Pulmonary artery endothelial cell (primary cell): ENCODE measurements at places on chromosomes 3 and 15.

- no peak for DNase-seq
Observed at GRCh38 chr15:48647962-48648361, 2.5 kb upstream of the FBN1 start.

GRCh38 chr3:99949956-99950670 is 132.5 kb downstream of the CMSS1 start:
- no peak for DNase-seq

DNA sequence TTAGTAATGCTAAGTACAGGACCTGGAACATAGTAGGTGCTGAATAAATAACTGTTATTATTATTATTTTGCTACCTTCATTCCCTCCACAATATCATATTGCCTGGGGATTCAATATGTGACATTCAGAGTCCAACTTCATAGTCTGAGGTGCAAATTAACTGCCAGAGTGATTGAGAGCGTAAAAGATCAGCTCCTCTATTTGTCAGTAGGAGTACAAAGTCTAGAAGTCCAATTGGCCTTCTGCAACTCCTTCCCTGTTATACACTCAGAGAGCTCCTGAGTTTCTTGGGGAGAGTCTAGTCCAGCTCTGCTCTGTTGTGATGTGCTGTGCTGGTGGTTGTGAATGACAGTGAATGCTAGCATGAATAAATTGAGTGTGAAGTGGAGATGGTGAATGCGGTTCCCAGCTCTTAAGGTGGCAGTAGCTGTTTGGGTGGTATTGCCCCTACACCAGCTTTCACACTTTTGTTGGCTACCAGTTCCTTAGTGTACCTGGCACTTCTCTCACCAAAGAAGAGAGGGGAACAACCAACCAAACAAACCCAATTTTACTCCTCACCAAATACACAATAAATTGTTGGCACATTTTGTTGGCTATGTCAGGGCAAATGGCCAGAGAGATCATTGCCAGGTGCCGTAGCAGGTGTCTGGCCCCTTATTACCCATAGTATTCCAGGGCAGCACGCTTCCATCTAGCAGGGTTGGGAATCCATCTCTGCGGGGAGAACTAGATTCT is 270.1 kb upstream of the TBL1XR1 start:
- DNase-seq: no peak

- DNase-seq: no peak
Observed at GRCh38 chr15:43275740-43276562, 9.2 kb upstream of the TGM5 start.

DNA sequence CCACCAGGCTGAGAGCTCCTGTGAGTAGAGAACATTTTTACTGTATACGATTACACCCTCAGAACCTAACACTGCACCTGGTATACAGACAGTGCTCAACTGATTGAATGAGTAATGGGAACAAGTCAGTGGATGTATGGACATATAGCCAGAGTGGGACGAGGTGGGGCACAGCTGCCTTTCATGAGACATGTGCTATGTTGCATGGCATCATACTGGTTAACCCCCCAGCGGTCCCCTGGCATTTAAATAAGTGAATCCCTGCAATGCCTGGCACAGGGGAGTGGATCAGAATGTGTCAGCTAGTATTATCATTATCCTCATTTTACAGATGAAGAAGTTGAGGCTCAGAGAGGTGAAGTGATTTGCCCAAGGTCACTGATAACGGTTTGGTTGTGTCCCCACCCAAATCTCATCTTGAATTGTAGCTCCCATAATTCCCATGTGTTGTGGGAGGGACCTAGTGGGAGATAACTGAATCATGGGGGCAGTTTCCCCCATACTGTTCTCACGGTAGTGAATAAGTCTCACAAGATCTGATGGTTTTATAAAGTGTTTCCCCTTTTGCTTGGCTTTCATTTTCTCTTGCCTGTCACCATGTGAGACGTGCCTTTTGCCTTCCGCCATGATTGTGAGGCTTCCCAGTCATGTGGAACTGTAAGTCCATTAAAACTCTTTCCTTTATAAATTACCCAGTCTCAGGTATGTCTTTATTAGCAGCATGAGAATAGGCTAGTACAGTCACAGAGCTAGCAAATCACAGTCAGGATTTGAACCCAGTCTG is 56.0 kb upstream of the ATP2B2 start:
- no peak for DNase-seq

GRCh38 chr15:93152360-93152759 is 63.3 kb upstream of the RGMA start:
- no peak for DNase-seq

DNA sequence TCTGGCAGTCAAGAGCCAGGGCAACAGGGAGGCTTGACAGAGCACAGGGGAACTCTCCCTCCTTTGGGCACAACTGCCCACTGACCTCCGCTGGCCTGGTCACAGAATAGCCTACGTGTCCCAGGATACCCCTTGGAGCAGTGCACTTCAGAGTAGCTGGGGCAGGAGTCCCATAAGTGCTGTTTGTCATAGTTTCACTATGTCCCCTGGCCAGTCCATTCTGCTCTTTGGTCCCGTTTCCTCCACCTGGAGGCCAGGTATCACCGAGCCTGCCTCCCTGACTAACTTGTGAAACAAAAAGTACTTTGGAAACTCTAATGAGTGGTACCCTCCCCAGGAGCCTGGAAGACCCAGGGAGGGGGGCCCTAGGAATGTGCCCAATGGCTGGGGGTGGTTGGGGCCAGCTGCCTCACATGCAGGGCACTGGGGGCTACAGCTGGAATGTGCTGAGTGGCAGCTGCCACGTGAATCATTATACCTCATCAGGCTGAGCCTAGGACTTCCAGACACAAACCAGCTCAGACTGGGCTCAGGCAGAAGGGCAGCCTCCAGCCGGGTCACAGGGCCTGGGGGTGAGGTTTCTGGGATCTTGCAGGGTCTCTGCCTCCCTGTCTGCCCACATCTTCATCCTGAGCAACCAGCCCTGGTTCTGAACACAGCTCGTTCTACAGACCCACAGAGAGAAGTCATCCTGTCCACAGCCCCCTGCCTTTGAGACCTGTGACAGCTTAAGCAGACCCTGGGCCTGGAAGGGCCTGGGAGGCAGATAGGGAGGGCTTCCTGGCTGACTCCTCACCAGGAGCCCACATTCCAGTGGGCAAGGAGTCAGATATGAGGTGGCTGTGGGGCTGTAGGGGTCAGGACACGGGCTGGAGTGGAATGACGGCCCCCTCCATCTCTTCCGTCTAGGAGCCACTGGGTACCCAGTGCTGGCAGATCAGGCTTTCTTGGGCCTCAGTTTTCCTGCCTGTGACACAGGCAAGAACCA is 914 bp upstream of the PTH1R start:
- DNase-seq: no peak

DNA sequence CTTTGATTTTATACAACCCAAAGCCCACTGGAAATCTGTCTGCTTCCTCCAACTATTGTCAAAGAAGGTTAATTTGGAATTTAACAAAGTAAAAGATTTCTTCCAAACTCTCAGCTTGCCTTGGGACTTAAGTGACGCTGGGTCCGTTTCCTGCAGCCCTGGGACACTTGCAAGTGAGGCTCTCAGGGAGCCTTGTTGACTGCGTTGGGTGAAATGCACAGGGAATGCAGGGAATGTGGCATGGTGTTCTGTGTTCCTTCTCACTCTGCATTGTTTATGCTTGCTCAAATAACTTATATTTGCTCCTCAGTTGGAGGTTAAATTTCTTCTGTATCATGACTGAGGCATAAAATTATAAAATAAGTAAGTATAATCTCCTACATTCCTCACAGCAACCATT is 60.9 kb upstream of the TJP1 start:
- DNase-seq: no peak

DNA sequence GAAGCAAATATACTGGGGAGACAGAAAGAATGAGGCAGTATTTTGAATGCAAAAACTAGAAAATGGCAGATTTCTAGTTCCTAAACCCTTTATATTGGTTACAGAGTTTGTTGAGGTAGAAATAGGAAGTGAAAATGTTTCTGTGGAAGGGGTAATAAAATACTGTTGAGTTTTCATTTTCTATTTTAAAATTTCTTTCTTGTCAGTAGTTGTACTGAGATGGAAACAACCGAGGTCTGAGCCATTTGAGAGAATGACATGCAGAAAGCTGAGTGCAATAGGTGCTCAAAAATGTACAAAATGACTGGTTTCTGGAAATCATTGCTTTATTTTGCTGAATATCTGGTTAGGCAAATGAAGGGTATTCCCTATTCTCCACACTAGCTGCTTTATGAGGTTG is 361.4 kb downstream of the CHL1 start:
- no peak for DNase-seq

- no peak for DNase-seq
Observed at GRCh38 chr3:110323349-110323748, 748.3 kb upstream of the NECTIN3 start.

DNA sequence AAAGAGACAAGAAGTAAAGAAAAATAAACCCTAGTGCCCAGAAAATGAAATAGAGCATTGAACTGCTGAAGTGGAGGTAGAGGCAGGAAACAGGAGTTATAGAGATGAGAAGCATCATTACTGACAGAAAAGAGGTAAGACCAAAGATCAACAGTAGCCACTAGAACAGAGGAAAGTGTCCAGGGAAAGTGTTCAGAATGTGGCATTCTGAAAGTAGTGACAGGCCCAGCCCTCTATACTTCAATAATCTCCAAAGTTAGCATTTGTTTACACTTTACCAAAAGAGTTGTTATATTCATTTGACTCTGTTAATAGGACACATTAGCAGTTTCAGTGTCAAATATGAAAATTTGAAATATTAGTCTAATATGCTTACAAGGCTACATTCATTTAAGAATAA is 727.1 kb upstream of the NECTIN3 start:
- DNase-seq: no peak

GRCh38 chr3:100020876-100021644 is 93.2 kb downstream of the FILIP1L start:
- no peak for DNase-seq

DNA sequence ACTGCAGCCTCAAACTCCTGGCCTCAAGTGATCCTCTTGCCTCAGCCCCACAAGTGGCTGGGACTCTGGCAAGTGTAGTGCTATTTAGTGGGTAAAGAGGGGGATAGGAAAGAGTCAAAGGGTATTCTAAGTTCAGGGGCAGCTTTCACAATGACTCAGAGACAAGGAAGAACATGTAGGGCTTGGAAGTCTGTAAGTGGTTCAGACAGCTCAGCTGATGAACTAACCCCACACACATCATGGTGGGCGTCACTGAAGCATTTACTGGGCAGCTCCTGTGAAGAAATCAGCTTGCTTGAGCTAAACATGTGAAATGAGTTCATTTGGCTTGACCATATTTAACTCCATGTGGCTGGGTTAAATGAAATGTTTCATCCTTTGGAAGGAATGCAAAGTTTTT is 34.6 kb upstream of the THSD4 start:
- no peak for DNase-seq

GRCh38 chr3:184531626-184532280 is 29.8 kb upstream of the EPHB3 start:
- no peak for DNase-seq

GRCh38 chr3:149603126-149604074 is 54.4 kb downstream of the WWTR1 start:
- DNase-seq: no peak

GRCh38 chr15:65834603-65835282 is 34.5 kb upstream of the RAB11A start:
- no peak for DNase-seq

DNA sequence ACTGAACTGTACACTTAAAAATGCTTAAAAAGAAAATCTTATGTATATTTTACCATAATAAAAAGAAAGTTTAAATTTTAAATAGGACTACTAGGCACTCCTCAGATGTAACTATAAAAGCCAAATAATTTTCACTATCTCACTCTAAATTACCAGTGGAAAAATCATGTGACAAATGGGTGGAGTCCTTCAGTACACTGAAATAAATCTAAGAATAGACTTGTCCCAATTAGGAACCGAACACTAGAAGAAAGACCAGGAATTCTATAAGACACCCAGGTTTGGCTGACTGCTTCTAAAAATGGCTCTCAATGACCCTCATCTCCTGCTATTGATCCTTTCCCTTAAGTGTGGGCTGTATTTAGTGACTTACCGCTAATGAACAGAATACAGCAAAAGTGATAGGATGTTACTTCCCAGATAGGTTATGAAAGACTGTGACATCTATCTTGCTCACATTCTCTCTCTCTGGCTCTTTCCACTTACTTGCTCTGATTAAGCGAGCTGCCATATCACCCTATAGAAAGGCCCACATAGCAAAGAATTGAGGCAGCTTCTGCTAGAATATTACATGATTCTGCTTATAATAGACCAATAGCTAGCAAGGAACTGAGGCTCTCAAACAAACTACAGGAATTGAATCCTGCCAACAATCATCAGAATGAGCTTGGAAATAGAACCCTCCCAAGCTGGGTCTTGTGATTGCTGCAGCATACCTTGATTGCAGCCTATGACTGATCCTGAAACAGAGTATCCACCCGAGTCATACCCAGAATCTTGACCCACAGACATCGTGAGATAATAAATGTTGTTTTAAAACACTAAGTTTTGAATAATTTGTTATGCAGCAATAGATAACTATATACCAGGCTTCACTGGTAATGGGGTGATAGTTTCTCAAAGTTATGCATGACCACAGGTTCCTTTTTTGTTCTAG is 16.9 kb downstream of the TTBK2 start:
- no peak for DNase-seq

GRCh38 chr15:37083610-37084009 is 16.7 kb downstream of the MEIS2 start:
- no peak for DNase-seq

GRCh38 chr15:98369081-98369716 is 279.1 kb upstream of the IGF1R start:
- DNase-seq: no peak

GRCh38 chr3:109784852-109785631 is 447.7 kb upstream of the DPPA4 start:
- no peak for DNase-seq

DNA sequence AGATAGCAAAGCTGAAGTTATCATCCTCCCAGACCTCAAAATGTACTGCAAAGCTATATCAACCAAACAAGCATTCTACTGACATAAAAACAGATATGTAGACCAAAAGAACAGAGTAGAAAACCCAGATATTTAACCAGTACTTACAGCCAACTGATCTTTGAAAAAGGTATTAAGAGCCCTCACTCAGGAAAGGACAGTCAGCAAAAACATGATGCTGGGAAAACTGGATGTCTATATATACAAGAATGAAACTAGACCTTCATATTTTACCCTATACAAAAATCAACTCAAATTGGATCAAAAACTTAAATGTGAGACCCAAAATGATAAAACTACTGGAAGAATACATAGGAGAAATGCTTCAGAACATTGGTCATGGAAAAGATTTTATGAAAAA is 87.5 kb upstream of the MME start:
- DNase-seq: no peak

DNA sequence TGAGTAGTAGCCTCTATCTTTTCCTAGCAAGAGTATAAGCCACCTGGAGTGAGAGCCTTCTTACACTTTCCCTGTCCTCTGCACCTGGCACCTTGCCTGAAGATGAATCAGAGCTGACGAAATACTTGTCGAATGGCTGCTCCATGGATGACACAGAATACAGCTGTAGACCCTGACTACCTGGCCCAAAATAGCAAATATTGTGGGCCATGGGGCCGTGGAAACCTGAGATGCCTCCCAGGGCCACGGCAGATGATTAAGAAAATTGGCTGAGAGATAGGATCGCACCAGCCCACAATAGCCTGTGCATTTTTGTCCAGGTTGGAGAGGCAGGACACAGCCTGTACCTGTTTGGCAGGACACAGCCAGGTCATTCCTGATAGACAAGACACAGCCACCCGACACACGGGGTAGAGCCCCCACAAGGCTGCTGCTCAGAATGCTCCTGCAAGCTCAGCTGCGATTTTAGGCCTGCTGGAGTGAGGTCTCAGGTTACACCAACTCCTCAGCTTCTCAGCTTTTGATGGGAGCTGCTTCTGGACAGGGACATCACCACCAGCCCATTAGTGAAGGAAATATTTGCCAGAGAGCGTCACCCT is 22.9 kb upstream of the TPM1 start:
- DNase-seq: no peak

GRCh38 chr3:170780471-170780870 is 89.5 kb downstream of the RPL22L1 start:
- DNase-seq: no peak
